Activated CD4-positive, alpha-beta T cell treated with anti-CD3 and anti-CD28 coated beads for 36 hours (primary cell): ENCODE measurements at places on chromosomes 3 and 15.

DNA sequence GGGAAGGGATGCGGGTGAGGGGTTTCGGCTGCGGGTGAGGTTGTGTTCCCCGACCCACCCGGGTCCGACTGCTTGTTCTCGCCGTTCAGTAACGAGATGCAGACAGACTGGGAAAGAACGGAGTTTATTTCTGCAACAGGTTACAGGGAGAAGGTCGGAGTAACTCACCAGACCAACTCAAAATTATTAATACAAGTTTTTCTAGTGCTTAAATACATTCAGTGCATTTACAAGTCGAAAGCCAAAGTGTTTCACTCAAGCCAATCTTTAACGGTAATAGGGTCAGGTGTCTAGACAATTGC is 492 bp upstream of the HIGD1A start:
- DNase-seq = no peak

DNA sequence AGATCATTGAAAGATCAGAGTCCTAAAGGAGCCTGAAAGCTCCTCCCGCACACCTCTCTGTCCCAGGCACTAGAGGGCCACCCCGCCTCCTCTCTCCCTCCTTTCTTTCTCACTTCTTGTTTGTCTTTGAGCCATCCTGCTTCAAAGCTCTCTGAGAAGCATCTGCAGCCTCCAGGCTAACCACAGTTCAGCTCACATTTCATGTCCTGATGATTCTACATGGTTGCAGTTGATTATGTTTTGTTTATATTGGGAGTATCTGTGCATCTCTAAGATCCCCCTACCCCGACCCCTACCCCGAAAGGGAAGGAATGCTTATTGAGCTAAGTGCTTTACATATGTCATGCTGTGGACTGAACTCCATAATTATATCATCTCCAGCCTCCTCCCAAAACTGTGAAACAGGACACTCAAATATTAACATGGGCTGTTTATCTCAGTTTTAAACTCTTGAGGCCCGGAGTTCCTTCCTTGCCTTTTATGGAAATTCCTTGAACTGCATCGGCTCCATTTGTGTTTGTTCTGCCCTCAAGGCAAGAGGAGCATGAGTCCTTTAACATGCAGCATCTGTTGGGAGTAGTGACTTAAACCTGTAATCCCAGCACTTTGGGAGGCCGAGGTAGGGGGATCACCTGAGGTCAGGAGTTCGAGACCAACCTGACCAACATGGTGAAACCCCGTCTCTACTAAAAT is 30.9 kb downstream of the MGLL start:
- peak; percentile 42 for DNase-seq

GRCh38 chr3:46293035-46293724 is 50.9 kb downstream of the CCR3 start:
- no peak for DNase-seq

- no peak for DNase-seq
Observed at GRCh38 chr3:133443649-133444422, 44.0 kb downstream of the BFSP2 start.

DNA sequence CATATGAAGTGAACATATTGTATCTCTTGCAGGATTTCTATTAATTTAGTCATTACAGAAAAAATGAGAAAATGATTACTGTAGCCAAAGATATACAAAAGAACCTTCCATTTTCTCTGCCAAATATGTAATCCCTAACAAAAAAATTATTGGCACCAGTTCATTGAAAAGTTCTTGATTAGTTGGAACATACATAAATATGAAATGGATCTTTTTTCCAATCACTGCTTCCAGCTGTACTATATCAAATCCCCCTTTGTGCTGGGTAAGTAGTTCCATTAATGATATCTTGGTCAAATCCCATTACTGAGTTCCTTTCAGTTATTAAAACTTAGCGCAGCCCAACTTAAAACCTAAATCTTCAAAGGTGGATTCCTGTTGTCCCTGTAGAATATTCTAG is 263.8 kb downstream of the SLC9A9 start:
- no peak for DNase-seq

GRCh38 chr3:97138914-97139541 is 324.6 kb downstream of the EPHA6 start:
- no peak for DNase-seq

DNA sequence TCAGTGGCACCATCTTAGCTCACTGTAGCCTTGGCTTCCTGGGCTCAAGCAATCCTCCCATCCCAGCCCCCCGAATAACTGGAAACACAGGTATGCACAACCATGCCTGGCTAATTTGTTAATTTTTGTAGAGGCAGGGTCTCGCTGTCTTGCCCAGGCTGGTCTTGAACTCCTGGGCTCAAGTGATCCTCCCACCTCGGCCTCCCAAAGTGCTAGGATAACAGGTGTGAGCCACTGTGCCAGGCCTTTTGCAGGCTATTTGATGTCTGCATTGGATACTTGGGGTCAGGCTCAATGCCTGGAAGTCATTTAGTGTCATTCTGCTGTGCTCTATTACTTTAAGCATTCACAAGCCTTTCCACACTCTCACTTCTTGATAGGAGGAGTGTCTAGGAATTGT is 17.6 kb downstream of the LIMD1 start:
- no peak for DNase-seq

DNA sequence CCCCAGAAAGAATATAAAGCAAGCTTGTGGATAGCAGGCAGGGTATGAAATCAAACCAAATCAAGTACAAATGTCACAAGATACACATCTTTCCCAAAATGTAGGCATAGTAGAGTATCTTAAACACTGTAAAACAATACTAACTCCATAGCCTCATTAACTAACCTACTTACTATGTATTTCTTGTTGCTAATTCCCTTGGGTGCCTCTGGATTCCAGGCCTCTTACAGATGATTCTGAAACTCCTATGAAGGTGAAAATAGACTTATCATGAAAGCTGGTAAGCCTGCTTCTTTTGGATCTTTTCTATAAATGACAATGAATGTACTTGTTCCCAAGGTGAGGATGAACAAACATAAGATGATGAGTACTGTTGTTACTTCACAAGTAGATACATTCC is 93.8 kb downstream of the FRMD5 start:
- no peak for DNase-seq

- no peak for DNase-seq
Observed at GRCh38 chr3:135865553-135865952, 100.0 kb upstream of the PPP2R3A start.

DNA sequence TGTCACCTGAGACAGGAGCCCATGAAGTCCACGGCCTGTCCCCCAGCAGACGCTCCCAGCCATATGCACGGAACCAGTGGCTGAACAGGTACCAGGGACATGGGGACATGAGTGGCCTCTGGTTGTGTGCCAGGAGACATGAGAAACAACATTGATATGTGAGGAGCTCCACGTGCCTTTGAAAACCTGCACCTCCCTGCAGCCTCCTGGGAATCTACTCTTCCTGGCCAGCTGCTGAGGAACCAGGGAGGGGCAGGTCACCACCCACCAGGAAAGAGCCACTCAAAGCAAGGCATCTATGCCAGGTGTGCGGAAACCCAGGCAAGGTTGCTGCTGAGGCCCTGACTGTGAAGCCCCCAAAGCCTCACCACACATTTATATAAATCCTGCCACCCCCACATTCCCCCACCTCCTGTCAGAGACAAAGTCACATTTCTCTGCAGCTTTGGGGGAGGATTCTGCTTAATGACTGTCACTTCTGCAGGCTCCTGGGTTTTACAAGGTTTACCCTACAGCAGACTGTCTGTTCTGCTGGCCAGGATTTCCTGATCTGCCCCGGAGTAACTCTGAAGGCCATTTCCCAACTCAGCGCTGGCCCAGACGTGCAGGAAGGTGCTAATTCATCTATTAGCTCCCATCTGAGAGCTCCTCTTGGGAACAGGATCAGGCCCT is 110.8 kb downstream of the ADCY5 start:
- no peak for DNase-seq

DNA sequence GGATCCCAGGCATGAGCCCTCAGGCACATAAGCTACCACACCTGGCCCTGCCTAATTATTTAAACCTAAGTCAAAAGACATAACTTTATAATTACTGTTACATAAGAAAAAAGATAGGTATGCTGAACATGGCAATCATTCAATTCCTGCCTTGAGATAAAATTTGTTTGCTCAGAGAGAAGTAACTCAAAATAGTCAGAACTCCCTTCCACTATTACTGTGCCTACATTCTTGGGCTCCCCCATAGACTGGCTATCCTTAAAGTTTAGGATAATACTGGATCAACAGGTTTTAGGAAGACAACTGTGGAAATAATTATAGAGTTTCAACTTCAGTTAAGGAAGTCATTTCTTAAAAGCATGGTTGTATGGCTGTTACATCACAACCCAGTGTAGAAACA is 9.9 kb downstream of the WDR53 start:
- no peak for DNase-seq
